Endodermal cell (in vitro differentiated cells): ENCODE measurements at places on chromosomes 7 and 10.

- DNase-seq: no peak
These were observed 60.2 kb downstream of the CCDC71L start for GRCh38 chr7:106600569-106601373.

- no peak for DNase-seq
These were observed 73.4 kb upstream of the ZNF722 start for GRCh38 chr7:63925262-63925625.

GRCh38 chr7:130560972-130561371 is 69.1 kb downstream of the MEST start:
- no peak for DNase-seq

DNA sequence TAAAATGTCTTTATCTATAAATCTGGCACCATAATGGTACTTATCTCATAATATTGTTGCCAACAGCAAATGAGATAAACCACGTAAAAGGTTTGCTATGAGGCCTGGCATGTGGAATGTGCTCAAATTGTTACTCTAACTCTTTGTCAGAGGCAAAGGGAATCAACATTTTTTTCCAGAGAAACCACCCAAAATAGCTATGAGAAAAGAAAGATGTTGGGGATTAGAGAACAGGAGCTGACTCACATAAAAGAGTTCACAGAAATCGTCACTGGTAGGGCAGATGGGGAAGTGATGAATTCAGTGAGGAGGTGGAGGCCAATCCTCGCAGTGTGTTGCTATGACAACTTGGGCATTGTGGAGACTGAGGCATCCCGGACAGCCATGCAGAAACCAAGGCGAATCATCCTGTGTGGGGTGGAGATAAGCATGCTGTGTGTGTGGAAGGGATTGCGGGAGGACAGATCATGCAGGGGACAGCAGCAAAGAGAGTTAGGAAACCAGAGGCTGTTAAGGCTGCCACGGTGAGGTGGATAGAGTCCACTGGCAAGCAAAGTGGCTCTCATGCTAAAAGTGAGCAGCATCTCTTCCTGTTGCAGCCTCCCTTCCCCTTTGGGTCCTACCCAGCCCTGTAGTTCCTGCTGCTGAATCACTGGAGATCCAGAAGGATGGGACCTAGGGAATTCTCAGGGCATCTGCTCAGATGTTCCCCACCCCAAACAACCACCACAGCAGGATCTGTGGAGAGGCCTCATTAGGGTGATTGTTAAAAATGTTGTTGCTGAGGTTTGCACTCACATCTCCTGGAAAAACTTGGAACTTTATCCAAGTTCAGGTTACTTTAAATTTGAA is 103.9 kb downstream of the CUBN start:
- DNase-seq: peak; percentile 42

DNA sequence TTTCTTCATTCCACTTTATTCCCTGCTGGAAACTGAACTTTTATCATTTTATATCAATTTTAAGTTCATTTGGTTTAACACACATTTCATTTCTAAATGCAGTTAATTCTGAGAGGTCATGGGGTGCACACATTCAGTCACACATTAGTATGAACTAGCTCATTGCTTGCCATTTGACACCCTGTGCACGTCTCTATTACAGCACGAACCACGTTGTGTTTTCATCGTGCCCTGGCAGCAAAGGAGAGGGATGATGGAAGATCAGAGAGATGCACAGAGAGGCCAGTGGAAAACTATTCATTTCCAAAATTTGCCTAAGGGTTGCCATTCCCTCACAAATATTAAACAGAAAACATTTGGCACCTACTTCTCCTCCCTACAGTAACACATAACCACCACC is 45.4 kb downstream of the CTNNA3 start:
- DNase-seq: no peak

- DNase-seq: no peak
These were observed 49.5 kb downstream of the VSTM2A start for GRCh38 chr7:54591404-54592386.

GRCh38 chr7:77619314-77619713 is 76.9 kb upstream of the RSBN1L start:
- no peak for DNase-seq

DNA sequence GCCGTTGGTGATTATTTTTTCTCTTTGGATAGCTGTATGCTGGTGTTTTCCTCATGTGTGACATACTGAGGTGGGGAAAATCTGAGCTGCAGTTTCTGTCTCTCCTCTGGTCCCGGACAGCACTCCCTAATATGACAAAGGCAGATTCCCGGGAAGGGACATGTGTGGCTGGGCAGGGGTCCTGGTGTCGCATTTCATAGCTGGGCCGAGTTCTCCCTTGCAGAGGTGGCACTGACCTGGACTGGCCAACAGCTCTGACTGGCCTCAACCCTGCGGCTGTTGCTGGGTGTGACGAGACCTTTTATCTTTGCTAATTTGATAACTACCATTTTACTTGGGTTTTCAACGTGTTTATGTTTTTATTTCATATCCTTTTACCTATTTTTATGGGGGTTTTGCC is 248.6 kb upstream of the TCERG1L start:
- no peak for DNase-seq

DNA sequence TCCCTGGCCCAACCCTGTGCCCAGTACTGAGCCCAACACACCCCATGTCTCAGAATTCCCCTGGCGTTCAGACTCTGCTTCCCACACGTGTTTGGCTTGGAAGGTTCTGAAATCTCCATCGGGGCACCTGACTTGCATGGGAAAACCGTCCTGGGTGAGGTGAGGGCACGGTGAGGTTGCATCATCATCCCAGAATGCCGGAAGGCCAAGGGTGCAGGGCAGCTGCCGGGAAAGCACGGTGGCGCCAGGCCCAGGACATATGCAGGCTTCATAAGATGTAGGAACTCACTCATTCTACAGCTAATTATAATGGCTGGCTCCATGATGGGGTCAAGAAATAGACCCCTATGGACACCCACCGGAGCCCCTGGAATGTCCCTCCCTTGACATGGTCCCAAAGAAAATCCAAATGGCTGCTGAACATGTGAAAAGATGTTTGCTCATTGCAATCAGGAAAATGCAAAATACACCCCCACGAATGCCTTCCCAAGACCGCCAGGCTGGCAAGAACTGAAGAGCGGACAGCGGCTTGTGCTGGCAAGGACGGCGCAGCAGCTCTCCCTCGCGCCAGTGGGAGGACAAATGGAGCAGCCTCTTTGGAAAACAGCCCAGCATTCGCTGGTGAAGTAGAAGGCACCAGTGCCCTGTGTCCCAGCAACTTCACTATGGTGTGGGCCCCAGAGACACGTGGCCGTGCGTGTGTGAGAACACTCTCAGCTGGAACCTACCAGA is 2.3 kb downstream of the KNDC1 start:
- DNase-seq: no peak

DNA sequence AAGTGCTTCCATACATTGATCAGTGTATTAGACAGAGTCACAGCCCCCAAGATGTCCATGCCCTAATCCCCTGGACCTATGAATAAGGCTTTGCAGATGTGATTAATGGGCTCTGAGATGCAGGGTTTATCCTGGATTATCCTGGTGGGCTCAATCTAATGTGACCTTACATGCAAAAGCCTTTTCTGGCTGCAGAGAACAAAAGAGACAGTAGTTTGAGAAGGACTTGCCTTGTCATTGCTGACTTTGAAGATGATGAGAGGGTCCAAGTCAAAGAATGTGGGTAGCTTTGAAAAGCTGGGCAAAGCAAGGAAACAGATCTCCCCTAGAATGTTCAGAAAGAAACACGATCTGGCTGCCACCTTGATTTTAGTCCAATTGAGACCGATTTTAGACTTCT is 238.7 kb downstream of the CCSER2 start:
- peak; percentile 56 for DNase-seq

DNA sequence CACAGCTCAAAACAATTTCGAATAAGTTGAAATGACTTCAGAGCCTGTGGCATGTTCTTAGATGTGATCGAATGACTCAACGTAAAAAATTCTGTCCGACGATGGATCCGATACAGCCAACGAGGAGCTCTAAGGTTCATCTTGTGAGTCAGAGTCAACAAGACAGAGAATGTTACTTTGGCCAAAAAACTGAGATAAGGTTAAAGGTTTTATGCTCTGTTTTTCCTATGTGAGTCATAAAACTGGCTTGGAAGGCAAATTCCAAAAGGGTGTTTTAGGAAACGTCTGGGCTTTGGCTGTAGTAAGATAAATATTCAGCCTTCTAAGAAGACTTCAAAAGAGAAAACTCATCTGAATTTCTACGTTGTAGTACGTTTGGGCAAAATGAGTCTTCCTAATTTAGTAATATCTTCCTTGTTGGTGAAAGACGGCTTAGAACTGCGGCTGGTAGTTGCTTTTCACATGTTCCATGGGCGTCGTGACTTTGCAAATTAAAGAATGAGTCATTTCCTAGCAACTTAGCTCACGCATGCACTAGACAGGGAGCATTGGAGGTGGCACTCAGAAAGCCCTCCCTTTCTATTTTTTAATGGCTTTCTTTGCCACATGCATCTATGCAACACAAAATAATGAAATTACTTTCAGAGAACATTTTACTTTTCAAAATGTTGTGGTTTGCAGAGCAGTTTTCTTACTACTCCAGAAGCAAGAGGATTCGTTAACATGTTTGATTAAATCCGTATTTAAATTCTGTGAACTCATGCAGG is 28.2 kb downstream of the PFKP start:
- DNase-seq: no peak

- DNase-seq: no peak
These were observed 161.6 kb downstream of the LRMDA start for GRCh38 chr10:75592791-75593643.

- DNase-seq: no peak
These were observed 4.9 kb upstream of the FAM53B start for GRCh38 chr10:124748953-124749645.

GRCh38 chr10:113202011-113202410 is 252.0 kb downstream of the TCF7L2 start:
- peak; percentile 74 for DNase-seq

DNA sequence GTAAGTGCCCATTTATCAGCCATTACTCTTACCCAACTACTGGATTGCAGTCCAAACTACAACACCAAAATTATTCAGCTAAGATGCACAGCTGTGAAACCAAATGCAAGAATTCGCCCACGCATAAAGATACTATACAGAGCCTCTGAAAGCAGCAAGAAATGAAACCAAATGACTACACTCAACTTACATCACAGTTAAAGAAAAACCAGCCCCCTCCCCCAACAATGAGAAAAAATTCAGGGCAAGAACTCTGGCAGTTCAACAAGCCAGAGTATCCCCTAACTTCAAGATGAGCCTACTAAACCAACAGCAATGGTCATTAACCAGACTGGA is 209.1 kb upstream of the VWC2 start:
- DNase-seq: no peak

GRCh38 chr7:106384373-106384772 is 99.6 kb upstream of the NAMPT start:
- no peak for DNase-seq

DNA sequence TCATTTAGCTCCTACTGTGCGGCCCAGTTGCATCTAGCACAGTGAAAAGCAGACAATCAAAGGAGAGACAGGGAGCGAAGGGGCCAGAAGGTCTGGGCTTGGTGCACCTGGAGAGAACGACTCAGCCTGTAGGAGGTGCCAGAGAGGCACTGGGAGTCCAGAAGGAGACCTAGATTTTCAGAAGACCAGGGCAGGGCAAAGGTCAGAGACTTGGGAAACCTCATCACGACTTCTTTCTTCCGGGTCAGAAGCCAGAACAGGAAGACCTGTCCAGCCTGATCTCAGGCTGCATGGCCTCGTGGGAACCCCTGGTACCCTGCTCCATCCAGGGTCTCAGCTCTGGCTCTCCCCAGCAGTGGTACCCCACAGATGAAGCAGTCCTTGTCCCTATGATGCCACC is 5.2 kb downstream of the AGAP3 start:
- peak; percentile 89 for DNase-seq

DNA sequence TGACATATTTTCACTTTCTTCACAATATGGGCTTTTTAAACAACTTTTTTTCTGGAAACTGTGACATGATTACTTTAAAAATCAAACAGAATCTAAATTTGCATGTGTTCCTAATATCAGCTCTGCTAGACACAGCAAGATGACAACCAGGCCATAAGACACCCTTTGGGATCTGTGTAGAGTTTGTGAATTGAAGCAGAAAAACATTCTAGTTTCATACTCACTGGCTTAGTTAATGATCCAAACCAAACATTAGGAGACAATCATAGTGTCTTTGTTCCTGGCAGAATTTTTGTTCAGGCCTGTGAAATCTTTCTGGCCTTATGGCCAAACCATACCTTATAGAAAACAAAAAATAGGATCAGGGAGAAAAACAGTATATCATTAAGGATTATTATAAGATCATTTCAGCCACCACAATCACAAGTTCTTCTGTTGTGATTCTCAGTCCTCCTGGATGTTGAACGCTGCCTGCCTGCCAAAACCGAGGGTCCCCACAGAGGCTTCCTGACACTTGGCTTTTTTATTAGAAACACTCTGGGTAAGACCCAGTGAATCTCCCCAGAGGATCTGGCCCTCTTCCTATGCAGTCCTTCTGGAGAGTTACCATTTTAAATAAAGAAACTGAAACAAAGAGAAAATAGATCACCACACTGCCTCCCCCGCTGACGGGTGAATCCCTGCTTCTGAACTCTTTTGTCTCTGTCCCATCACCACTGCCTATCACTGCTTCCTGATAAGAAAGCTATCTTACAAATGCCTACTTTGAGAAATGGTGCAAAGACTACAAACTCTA is 79.2 kb upstream of the PPP1R3C start:
- peak; percentile 57 for DNase-seq

DNA sequence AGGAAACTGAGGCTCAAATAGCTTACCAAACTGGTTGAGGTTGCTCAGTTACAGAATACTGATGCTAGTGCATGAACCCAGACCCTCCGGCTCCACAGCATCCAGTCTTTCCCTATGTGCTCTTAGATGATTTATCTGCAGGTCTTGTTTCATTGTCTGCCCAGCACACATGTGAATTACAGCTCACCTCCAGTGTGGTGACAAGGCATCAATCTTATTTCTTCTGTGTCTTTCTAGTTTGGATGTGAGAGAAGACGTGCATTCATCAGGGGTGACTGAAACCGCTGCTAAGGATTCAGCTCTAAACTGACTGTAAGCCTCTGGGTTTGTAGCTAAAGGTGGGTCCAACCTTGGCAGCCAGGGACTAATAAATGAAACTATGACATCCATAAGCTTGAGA is 123.8 kb downstream of the SH2D4B start:
- DNase-seq: peak; percentile 15

GRCh38 chr10:36220151-36220550 is 578.1 kb upstream of the FZD8 start:
- DNase-seq: no peak

- DNase-seq: no peak
These were observed 68.2 kb downstream of the SLC37A3 start for GRCh38 chr7:140330128-140330527.

DNA sequence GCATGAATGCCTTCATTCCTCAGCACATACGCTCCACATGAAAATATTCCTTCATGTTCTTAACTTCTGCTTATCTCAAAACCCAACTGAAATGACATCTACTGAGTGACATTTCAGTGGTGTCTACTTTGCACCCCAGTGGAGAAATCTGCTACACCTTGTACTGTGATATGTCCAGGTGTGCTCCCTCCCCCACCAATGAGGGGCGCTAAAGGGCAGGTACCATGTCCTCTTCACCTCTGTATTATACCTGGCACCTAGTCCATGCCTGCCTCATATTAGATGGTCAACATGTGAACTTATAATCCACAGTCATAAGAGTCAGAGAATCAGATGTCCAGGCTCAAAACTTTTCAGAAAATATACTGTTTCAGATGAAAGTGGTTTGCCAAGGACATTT is 2.1 kb downstream of the PAXIP1 start:
- DNase-seq: no peak

GRCh38 chr7:20475756-20476155 is 139.7 kb upstream of the ABCB5 start:
- DNase-seq: no peak
